ENCODE measurements at places on chromosomes 3 and 15. TPM values are rescaled to one million over a fixed set of nuclear protein-coding genes. Genes with fewer than 3 reads are reported as not detected.
A peak's percentile ranks its signal among the peaks of the same experiment; 100 is the strongest.

- H3K27me3 ChIP-seq = no peaks in the 10 kb centered on the region
- DNase-seq = no peak
- H3K4me3 ChIP-seq = no peak overlapping the region
- no peaks in the 10 kb centered on the region for H3K4me1 ChIP-seq
- H3K36me3 ChIP-seq = no peaks in the 10 kb centered on the region
These were observed 28.7 kb downstream of the RPSA start for GRCh38 chr3:39435006-39435748.

Gene NR1I2
- total RNA-seq = not detected

GRCh38 chr15:31308185-31308639 lies 18.4 kb upstream of the KLF13 start:
- H3K36me3 ChIP-seq = no peaks in the 10 kb centered on the region
- H3K27me3 ChIP-seq = no peaks in the 10 kb centered on the region
- H3K4me1 ChIP-seq = peaks cover 26% of the 10 kb centered on the region
- H3K27ac ChIP-seq = no peak overlapping the region
- DNase-seq = no peak
- H3K4me3 ChIP-seq = no peak overlapping the region

Gene GPR62
- not detected for total RNA-seq

DNA sequence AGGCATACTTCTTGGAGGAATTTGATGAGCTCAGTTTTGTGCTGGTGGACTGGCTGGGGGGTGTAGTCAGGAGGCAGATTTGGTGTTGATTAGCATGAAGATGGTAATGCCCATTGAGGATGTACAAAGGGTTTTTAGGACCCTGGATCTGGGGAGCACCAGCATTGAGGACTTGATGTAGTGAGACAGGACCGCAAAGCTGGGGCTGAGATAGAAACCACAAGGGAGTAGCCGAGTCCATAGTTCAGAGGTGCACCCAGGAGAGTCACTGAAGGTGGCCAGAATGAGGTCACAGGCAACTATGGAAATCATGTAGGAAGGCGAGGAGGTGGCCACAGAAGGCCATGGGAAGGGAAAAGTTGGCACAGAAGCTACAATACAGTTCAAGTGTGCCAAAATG lies 2.7 kb upstream of the CDC25A start:
- H3K27ac ChIP-seq = no peak overlapping the region
- no peaks in the 10 kb centered on the region for H3K27me3 ChIP-seq
- DNase-seq = no peak
- no peaks in the 10 kb centered on the region for H3K36me3 ChIP-seq

Gene DNAH12
- not detected for total RNA-seq

DNA sequence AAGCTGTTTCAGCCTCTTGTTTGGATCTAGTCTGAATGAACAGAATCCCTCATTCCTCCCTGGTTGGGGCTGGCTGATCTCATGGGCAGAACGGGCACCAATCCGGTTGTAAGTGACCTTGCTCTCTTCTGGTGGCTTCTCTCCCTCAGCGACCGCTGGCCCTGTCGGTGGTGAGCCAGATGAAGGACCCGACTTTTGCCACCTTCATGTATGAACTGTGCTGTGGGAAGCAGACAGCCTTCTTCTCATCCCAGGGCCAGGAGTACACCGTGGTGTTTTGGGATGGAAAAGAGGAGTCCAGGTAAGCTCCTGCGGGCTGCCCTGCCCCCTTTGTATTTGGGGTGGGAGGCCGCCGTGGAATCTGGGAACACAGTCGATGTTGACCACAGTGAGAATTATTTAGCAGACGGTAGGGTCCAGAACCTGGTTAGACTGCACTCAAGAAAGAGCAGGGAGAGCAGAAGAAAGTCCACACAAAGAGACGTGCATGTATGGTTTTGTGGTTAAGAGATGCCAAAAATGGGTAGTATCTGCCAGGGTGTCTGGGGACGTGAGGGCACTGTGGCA lies 138.8 kb downstream of the LRRK1 start:
- H3K27me3 ChIP-seq = no peaks in the 10 kb centered on the region
- peak; percentile 52 for DNase-seq
- H3K27ac ChIP-seq = no peak overlapping the region
- H3K4me1 ChIP-seq = no peaks in the 10 kb centered on the region
- peaks cover 92% of the 10 kb centered on the region for H3K36me3 ChIP-seq

Gene KLHL25
- total RNA-seq = 24.8 TPM

Gene TMC3
- not detected for total RNA-seq

DNA sequence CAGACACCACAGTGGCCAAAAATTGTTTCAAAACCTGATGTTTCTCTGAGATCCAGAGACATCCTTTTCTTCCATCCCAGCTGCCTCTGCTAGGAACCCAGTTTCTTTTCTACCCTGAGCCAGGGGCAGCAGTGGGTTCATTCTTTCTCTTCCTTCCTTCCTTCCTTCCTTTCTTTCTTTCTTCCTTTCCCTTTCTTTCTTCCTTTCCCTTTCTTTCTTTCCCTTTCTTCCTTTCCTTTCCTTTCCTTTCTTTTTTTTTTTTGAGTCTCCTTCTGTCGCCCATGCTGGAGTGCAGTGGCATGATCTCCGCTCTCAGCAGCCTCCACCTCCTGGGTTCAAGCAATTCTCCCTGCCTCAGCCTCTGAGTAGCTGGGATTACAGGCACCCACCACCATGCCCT lies 30.7 kb upstream of the COPG1 start:
- H3K36me3 ChIP-seq = no peaks in the 10 kb centered on the region
- no peak overlapping the region for H3K4me3 ChIP-seq
- no peaks in the 10 kb centered on the region for H3K27me3 ChIP-seq
- DNase-seq = no peak
- no peaks in the 10 kb centered on the region for H3K4me1 ChIP-seq
- H3K27ac ChIP-seq = no peak overlapping the region

DNA sequence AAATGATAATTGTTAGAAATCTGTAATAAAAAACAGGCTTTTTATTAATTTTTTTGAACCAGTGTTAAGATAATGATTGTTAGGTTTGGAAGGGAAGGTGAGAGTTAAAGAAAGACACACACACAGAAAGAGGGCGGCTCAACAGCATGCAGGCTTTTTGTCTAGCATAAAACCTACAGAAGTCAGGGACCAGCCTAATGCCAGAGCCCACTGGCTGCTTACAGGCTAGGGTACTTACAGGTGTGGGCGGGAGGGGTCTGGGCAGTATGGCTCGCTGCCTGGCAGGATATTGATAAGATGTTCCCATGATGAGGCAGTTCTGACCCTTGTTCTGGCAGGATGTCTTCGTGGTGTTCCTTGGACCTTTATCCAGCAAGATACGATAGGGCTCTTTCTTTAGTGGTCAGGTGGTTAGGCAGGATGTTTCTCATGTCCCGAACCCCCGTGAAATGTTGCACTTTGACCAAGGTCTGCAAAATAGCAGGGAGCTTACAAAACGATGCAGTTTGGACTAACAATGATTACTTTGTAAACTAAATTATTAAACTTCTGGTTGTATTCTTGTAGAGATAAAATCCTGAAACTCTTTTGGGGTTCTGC lies 84.7 kb downstream of the DCUN1D1 start:
- H3K36me3 ChIP-seq = peaks cover 30% of the 10 kb centered on the region
- no peaks in the 10 kb centered on the region for H3K27me3 ChIP-seq
- no peaks in the 10 kb centered on the region for H3K4me1 ChIP-seq
- DNase-seq = no peak
